Iris pigment epithelial cell (primary cell): ENCODE measurements at places on chromosomes 6 and 20.

- DNase-seq = no peak
These were observed 13.0 kb downstream of the PIM1 start for GRCh38 chr6:37182736-37183590.

DNA sequence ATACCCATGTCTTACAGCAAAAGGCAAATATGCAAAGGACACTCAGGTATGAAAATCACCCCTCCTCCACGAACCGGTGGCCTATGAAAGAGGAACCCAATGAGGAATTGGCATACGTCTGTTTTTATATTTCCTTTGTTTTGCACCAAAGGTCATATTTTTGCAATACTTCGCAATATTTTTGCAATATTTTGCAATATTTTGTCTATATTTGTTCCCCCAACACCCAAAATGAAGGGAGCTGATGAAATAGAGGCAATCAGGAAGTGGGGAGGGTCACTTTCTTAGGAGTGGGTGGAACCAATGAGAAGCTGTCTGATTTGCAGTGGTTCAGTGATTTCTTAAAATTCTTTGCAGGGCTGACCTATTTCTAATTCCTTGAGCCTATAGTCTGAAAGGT, 296.8 kb upstream of the TSHZ2 start:
- no peak for DNase-seq

DNA sequence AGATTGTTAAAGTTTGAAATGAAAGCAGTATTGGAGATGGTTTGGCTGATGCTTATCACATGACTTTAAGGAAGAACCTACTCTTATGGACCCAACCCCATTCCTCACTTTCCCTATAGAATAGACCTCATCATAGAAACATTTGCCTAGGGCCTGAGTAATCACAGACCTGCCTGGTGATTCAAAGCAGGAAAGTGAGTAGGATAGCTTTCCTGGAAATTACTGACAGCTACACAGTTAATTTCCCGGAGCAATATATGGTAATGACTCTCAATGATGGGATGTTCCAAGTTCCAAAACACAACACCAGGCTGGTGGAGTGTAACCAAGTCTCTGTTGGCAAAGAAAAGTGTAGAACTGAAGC, 233.8 kb downstream of the SIM1 start:
- peak; percentile 7 for DNase-seq

DNA sequence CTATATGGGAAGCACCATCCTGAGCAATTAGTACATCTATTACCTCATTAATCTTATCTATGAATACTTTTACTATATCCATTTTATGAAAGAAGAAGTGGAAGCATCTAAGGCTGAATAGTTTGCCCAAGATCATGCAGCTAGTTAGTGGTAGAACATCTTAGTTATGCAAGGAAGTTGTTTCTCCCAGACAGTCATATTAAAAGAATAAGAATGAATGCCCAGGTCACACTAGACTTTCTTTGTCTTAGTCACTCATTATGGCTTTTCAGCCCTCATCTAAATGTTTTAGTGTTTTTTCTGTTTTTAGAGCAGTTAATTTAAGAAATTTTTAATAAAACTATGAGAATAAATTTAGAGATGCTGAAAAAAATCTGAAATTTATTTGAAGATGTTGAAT, 517.5 kb downstream of the CDKAL1 start:
- no peak for DNase-seq

DNA sequence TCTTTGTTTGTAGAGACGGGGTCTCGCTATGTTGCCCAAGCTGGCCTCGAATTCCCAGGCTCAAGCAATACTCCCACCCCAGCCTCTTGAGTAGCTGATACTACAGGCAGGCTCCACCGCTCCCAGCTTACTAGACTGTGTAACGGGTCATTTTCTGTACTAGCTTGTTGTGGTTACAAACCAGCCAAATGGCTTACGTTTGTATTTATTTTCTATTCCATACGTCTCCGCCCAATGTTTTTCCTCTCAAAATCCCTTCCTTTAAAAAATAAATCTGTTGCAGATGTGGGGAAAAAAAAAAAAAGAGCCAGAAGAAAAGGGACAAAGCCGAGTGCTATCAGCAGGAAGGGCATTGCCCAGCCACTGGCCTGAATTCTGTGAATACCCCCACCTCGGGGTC, 41.6 kb downstream of the PRND start:
- no peak for DNase-seq

GRCh38 chr6:15460110-15460727, 202.6 kb downstream of the DTNBP1 start:
- DNase-seq = no peak

- DNase-seq = no peak
These were observed 60.3 kb upstream of the TMEM181 start for GRCh38 chr6:158499601-158500000.

GRCh38 chr6:24323632-24324337, 34.1 kb downstream of the DCDC2 start:
- peak; percentile 40 for DNase-seq

- DNase-seq = peak; percentile 75
These were observed 34.6 kb downstream of the KCNS1 start for GRCh38 chr20:45066372-45066771.

DNA sequence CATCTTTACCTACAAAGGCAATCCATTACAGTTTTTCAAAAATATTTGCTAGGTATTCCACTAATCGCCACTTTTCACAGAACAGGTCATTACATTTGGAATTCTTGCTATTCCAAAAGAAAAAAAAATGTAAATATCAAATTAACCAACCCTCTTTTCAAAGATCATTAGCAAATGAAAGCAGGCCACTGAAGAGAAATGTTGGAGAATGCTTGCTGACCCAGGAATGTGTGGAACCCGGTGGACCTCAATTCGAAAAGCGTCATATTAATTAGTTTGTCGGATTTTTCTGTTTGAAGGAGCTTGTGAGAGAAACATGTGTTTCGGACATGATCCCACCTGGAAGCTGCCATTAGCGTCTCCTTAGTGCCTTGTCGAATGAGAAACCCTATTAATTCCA, 27.9 kb upstream of the SERPINB9 start:
- no peak for DNase-seq

- DNase-seq = no peak
These were observed 217.3 kb downstream of the ARID1B start for GRCh38 chr6:156994215-156995076.

- no peak for DNase-seq
These were observed 6.3 kb downstream of the RPL7L1 start for GRCh38 chr6:42885702-42886101.

- DNase-seq = no peak
These were observed 18.7 kb downstream of the SOX4 start for GRCh38 chr6:21612067-21612745.

DNA sequence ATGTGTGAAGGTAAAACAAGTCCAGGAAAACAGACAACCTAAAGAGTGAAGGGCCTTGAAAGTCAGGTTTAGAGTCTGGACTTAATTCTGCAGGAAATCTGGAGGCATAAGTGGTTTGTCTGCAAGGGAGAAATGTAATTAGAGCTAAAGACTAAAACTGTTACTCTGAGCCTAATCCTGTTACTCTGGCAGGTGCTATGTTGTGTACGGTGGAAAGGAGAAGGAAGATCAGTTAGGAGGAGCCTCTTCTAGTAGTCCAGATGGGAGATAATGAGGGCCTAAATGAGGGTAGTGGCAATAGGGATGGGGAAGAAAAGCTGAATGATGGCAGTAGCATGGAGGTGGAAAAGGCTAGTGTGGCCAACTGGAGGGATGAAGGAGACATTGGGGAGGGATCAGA, 118.5 kb downstream of the PDSS2 start:
- DNase-seq = no peak

DNA sequence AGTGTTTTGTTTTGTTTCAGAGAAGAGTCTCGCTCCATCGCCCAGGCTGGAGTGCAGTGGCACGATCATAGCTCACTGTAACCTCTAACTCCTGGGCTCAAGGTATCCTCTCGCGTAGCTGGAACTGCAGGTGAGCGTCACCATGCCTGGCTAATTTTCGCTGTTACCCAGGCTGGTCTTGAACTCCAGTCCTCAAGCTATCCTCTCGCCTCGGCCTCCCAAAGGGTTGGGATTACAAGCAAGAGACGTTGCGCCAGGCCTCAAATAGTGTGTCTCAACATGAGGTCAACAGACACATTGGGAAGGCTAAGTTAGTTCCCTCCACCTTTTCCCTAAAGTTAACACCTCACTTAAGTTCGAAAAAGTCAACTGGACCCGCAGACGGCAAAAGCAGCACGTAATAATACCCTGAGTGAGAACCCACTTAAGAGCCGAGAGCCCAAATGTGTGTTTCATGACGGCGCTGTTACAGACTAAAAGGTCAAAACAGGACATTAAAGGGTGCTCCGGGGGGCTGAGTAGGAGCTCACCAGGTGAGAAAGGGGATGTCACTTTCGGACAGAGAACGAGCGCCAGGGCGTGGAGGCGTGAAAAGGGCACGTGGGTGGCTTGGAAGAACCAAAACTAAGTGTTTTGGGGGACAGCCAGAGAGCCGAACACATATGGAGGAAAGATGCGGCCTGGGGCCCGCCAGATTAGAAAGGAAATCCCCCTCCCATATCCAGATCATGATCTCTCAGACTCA, 499 bp downstream of the TTI1 start:
- DNase-seq = no peak

DNA sequence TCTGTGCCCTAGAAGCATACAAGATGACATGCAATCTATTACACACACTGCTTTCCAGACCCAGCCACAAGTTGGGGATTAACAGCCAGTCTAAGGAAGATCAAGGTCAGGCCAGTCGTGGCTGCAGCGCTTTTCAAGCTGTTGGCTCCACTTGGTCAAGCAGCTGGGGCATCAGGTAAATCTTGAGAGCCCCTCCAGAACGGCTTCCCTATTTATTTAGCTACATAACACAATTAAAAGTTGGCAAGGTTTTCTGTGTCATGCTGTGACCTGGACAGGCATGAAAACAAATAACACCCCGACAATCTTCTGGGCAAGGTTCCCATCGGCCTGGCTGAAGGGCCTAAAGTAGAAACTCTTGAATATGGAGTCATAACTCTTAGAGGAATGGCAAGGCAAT, 524.3 kb downstream of the PRKN start:
- no peak for DNase-seq

GRCh38 chr20:58970146-58970545, 10.9 kb upstream of the NELFCD start:
- DNase-seq = no peak

- peak; percentile 14 for DNase-seq
These were observed 273.6 kb downstream of the PACRG start for GRCh38 chr6:163001330-163001729.

GRCh38 chr6:84926189-84927155, 162.1 kb upstream of the TBX18 start:
- peak; percentile 59 for DNase-seq

DNA sequence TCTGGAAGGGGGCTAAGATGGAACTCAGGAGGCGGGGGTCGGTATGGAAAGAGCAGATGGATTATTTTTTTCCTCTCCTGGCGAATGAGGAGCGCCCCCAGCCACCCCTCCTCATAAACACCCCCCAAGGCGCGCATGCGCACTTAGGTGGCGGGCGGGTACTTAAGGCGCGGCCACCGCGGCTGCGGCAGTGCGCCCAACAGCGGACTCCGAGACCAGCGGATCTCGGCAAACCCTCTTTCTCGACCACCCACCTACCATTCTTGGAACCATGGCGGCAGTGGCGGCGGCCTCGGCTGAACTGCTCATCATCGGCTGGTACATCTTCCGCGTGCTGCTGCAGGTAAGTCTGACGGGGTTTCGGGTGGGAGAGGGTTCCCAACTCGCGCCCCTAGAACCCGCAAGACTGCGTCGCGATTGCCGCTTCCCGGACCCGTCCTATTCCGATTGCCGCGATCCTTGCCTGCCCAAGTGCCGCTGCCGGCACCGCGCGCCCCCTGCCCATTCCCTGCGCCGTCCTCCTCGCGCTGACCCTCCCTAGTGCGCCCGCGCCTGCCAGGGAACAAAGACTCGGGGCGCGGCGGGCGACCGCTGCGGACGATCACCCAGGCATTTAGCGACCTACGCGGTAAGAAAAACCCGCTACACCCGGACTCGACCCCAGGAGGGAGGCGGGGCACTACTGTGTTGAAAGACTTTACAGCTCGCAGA, at the start of gene NNAT:
Gene NNAT (plus strand): TSS at position 190 of the 711 bp plus-strand sequence. CDS start 82 bp downstream, at position 272.
- DNase-seq = peak; percentile 23

DNA sequence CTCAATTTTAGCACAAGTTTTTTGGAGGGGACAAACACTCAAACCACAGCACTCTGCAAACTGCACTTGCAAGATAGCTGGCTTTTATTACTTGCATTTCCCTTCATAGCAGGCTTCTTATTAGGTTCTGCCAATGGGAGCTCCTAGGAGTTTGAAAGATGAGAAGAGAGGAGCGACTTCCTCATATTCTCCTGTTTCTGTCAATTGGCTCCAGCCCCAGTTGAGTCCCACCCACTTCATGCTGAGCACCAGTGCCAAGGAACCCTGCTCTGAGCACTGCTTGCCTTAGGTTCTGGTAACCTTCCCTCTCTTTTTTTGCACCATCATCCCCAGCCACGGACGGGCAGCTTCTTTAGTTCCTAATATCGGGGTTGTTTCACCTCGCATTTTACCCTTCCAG, 67.9 kb downstream of the PSMB1 start:
- peak; percentile 53 for DNase-seq

GRCh38 chr20:4637081-4637797, 84.5 kb upstream of the PRND start:
- DNase-seq = no peak

- DNase-seq = peak; percentile 23
These were observed 71.7 kb downstream of the HIVEP1 start for GRCh38 chr6:12083763-12084162.

DNA sequence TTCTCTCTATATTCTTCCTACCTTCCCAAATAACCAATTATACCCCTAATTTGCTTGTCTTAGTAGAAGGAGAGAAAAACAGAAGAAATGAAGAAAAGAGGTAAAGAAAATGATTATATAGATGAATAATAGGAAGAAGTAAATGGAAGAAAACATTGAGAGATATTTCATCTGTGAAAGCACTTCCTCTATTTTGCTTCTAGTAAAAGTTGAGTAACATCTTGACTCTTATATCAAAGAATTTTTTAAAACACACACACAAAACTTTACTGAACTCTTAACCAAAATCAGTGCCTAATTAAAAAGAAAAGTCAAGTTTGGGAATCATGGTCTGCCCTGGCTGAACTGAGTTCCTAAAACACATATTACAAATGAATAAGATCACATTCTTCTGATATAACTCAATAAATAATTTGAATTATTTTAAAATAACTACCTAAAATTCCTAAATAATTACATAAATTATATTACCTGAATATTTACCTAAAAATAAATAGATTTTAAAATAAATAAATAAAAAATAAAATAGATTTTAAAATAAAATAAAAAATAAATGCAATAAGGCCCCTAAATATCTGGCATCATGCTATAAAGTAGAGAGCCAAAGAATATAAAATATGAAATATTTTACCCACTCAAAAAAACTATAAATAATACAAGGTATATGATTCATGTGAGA, 8.8 kb downstream of the SLC17A2 start:
- no peak for DNase-seq

DNA sequence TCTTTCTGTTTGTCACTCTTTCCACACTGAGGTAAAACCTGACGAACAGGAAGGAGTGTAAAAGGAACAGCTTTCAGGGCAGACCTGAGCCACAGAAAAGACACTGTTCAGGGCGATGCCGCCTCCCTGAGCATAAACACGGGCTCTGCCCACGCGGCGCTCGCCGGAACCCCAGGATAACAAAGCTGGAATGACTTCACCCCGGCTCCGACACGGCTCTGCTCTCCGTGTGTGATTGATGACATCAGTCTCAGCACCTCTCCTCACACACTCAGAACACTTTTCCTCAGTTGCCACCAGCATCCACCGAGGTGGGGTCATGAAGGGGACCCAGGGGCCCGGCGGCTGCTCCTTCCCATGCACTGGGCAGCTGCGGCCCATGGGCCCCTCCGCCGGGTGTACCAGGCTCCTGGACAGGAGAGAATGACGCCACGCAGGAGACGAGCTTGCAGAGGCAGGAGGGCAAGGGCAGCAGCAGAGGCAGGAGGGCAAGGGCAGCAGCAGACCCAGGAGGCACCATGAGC, 43.6 kb downstream of the DLL1 start:
- DNase-seq = no peak
